ENCODE measurements at places on chromosomes 2 and 18.

DNA sequence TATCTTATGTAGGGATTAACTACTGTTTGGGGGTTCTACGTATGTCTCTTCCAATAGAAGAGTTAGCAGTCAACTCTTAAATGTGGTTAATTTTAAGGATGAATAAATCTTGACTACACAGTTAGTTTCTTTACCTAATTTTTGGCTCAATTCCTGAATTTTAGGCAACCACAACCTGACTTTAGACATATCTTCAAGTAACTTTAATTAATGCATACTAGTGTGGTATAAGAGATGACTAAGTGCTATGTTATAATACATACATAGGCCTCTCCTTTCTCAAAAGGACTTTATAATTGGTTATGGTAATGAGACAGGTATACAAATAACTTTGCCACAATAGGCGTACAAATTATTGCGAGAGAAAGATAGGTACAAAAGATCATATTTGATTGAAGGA lies 312.0 kb downstream of the IRS1 start:
- no peak for DNase-seq

DNA sequence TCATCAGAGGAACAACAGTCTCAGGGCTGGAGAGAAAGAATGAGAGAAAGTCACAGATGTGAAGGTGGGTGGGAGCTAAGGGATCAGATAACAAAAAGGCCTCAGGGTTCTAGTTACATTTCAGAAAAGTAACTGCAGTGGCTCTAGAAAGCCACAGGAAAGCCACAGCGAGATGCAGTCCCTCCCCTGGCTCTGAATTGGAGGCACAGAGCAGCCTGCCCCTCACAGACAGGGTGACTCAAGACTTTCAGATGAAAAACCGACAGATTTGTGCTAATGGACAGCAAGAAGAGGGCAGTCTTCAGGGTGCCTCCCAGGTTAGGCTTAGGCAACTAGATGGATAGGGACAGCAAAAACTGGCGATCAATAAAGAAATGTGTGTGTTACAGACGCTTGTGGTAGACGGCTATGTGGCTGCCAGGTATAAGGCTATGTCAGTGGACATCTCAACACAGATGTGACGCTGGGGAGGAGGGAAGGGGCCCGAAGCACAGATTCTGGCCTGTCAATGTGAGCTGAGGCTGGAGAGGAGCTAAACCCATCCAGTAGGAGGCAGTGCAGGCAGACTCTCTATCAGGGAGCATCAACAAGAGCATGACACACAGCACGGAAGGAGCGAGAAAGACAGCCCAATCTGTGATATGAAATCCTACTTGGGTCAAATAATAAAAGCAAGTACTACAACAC lies 26.2 kb downstream of the UNC50 start:
- DNase-seq: no peak

DNA sequence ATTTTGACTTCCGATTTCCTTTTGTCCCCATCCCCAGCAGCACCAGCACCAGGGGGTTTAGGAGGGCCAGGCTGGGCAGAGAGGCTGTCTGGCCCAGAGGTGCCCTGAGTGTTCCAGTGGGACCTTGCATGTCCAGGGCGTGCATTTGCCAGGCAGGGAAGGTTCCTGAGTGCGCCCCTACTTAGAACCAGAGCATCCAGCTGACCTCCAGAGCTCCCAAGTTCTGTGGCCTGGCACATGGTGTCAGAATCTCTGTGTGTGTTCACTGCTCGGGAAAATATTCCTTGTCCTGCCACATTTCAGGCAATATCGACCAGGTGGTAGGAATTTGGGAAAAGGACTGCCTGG lies 5.5 kb downstream of the SIX3 start:
- no peak for DNase-seq

DNA sequence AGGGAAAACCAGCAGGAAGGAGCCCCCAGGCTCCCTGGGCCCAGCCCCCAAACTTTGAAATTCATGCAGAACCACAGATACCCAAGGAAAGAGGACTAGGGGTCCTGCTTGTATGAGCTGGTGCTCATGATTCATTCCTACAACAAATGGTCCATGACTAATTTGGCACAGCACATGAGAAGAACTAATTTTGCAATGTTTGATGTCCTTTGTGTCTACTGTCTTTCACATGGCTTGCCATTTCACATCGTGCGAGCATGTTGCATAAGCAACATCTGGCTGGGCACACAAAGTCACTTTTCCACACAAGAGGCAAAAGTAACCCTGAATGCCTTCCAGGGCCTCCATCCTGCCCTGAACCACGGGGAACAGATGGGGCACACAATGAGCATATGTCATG lies 149.6 kb upstream of the APCDD1 start:
- no peak for DNase-seq

DNA sequence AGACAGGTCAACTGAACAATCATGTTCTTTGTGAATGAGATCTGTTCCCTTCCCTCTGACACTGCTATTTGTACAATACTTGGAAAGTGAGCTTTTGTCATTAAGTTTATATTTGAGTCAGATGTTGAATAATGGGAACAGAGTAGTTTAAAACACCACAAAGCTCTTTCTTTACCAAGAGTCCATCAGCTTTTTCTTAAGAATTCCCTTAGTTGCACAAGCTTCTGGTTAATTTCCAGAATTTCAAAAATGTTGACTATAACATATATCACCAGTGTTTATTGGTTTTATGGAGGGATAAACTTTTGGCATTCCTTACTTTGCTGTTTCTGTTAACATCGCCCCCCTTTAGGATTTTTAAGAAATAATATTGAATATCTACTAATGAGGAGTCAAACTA lies 403.7 kb downstream of the CCDC85A start:
- DNase-seq: no peak

DNA sequence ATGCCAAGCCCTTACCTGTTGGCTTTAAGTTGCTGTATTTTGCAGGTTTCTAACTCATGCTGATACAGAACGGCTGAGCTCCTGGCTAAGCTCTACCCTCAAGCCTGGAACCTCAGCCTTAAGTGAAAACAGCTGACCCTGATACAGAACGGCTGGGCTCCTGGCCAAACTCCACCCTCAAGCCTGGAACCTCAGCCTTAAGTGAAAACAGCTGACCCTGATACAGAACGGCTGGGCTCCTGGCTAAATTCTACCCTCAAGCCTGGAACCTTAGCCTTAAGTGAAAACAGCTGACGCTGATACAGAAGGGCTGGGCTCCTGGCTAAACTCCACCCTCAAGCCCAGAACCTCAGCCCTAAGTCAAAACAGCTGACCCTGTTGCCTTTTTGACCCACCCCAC lies 17.6 kb upstream of the DNER start:
- no peak for DNase-seq

GRCh38 chr2:241815477-241816430 lies 6.8 kb downstream of the NEU4 start:
- no peak for DNase-seq

All from mesothelial cell of epicardium (in vitro differentiated cells).